ENCODE measurements at places on chromosomes 11 and 22.

DNA sequence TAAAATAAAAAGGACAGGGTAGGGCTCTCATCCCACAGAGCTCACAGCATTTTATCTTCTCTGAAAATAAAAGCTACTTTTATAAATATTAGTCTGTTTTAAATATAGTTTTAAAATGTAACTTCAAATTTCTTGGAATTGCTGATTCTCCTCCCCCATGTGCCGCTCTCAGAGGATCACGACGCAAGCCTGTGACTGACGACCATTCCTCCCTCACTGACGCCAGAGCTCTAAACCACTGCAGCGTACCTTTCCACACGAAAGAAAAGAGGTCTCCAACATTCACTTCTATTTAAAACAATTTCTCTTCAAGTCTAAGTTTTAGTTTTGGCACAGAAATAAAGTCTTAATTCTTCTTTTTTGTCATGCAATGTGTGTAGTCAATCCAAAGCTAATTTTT lies 9.3 kb downstream of the TOLLIP start:
- DNase-seq: no peak

DNA sequence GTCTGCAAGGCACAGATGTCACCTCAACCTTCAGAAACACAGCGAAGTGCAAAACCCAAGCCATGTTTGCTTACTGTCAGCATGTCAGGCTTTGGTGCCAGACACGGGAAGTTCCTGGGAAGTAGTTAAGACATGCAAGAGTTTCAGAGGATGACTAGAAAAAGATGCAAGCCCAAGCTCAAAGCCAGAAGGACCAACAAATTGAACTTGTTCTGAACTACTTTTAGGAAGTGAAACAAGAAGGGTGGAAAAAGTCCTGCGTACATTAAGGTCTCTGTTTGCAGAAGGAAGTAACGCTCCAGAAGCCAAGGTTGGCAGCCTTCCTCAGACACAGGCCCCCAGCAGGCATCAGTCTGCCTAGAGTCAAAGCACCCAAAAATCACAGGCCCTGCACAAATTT lies 2.6 kb downstream of the AP1B1 start:
- no peak for DNase-seq

GRCh38 chr22:48926136-48926535 lies 901.5 kb downstream of the BRD1 start:
- no peak for DNase-seq

- no peak for DNase-seq
These were observed 26.3 kb downstream of the APOL1 start for GRCh38 chr22:36279219-36279666.

DNA sequence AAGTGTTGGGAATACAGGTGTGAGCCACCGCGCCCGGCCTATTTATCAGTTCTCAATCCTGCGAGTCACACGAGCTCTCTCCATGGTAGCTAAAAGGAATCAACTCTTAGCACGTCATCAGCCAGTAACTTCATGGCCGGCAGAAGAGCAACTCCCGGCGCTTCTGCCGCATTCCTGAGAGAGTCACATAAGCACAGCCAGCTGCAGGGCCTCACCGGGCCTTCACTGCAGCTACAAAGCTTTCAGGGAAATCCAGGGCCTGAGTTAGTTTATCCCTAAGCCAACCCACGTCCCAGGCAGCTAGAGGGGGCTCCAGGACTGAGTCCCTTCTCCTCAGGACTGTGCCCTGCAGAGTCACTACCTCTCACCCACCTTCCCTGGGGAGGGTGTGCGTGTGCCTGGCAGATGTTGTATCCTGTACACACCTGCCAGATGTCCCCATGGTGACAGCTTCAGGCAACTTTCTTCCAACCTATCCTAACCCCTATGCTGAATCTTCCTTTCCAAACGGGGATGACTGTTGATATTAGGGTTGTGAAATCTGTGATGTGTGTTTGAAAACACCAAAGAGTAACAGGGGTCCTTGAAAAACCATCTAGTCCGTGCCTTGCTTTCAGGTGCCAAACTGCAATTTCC lies 45.9 kb upstream of the ARFGAP3 start:
- peak; percentile 46 for DNase-seq

- no peak for DNase-seq
These were observed 378.7 kb upstream of the ANO5 start for GRCh38 chr11:21814169-21814568.

DNA sequence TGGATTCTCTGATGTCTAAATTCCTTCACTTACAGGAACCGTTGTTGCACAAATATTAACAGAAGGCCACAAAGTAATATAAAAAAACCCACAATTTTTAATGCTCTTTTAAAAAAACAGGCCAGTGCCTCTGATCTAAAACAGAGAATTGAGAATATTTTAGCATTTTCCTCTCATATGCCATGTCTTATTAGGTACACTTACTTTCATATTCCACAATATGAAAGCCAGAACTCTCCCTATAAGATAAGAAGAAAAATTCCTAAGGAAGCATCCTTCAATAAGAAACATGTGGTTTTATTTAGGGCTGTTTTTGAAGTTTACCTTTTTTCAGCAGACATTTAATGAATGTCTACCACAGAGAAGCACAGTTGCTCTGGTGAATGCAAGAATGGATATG lies 214.5 kb downstream of the FAT3 start:
- no peak for DNase-seq

- DNase-seq: no peak
These were observed 150.2 kb downstream of the BRD1 start for GRCh38 chr22:49677495-49677889.

DNA sequence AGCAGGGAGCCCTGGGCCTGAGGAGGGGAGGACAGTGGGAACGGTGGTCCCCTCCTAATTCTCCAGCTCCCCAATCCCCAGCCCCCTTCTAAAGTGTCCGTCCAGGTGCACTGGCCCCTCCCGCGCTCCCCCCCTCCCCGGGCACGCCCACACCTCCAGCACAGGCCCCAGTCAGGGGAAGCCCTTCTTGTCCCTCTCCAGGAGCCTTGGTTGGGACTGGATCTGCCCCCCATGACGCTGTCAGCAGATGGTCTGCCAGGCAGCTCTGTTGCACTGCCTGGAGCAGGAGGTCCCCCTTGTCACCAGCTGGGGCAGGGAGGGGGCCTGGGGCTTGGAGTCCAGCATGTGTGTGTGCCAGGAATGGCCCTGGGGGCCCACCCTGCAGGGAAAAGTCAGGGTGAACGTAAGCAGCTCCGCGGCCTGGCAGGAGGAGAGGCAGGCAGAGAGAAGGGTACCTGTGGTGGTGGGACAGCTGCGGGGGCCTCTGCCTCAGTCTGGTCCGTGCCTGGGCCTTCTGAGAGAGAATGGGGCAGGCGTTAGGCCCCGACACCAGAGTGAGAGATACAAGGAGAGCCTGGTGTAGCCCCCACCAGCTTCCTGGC lies 1.6 kb downstream of the IRF7 start:
- no peak for DNase-seq

DNA sequence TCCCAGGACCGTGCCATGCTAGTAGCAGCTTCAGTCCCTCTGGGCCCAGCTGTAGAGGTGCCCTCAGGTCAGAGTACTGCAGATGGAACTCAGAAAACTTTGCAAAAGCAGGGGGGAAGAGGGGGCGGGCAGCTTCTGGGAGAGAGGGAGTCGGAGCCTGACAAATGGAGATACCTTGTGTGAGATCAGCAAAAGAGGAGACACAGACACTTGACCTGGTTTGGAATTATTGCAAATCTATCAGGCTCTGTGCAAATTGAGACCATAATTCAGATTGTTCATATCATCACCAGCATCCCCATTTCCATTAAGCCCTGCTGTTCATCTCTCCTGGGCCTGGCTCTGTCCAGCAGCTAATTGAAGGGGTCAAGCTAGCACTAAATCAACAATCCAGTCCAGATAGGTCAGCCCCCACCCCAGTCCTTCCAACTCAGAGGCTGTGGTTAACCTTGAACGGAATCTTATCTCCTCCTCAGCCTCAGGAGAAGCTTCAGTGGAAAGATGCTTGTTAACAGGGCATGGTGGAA lies 292.6 kb upstream of the PLET1 start:
- DNase-seq: no peak

DNA sequence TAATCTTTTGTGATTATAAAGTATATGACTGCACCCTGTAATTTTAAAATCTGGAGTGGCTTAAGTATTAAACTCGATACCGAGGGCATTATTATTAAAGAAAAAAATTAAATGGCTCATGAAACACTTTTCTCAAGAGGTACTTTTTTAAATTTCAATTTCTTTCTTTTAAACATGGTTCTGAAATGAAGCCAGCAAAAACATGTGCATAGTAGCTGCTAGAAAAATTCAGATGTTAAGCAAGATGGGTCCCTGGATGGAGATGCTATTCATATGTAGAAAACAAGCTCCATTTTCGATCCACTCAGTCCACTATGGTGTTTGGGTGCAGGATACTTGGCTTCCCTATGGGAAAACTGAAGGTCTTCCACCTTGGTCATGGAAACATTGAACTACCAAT lies 189.5 kb downstream of the PGR start:
- no peak for DNase-seq

DNA sequence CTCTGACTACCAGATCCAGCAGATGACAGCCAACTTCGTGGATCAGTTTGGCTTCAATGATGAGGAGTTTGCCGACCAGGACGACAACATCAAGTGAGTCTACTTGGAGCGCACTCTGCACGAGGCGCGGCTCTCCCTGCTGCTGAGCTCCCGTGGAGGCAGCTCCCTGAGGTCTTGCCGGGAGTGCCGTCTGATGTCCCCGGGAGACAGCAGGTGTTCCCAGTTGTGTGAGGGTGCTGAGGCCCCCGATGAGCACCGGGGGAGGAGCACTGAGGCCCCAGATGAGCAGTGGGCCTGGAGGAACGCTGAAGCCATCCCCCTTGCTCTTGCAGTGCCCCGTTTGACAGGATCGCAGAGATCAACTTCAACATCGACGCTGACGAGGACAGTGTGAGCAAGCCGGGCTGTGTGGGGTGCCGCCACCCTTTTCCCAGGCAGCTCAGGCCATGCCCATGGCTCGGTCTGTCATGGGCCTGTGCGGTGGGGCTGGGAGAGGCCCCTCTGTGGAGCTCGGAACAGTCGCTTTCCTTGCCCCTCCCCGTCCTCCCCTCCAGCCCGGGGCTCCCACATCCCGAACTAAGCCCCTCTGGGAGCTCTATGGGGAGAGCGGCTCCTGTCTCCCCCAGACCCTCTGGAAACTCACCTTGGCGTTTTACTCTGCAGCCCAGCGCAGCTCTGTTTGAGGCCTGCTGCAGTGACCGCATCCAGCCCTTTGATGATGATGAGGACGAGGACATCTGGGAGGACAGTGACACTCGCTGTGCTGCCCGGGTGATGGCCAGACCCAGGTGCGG lies 37.1 kb downstream of the SBF1 start:
- no peak for DNase-seq

GRCh38 chr11:116255321-116255953 lies 517.4 kb downstream of the BUD13 start:
- no peak for DNase-seq

DNA sequence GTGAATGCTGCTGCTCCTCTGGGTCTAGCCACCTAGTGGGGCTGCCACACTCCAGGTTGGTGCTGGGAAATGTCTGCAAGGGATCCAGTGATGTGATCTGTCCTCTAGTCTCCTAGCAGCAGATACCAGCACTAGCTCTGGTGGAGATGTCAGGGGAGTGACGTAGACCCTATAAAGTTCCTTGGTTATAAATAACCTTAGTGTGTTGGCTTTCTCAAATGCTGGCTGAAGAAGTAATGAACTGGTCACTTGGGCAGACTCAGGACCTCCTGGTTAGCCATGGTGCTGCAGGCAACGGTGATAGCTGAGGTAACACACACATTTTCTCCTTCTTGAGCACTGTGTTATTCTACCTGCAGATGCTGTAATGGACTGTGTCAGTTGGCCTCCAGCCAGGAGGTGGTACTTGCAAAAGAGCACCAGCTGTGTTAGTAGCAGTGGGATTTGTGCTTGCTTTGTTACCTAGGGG lies 35.5 kb downstream of the BBOX1 start:
- no peak for DNase-seq

- DNase-seq: no peak
These were observed 714 bp downstream of the SDF2L1 start for GRCh38 chr22:21642584-21643448.

DNA sequence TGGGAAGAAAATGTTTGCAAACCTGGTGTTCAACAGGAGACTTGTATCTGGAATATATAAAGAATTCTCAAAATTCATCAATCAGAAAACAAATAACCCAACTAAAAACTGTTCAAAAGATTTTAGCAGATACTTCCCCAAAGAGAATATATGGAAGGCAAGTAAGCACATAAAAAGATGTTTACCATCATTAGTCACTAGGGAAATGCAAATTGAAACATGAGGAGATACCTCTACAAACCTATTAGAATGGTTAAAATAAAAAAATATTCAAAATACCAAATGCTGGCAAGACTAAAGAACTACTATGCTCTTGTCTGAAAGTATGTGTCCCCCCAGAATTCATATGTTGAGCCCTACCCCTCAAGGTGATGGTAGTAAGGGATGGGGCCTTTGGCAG lies 8.6 kb downstream of the EXPH5 start:
- no peak for DNase-seq

- DNase-seq: no peak
These were observed 148.5 kb downstream of the GRIK4 start for GRCh38 chr11:120660024-120660565.

All from fibroblast of skin of left quadriceps (primary cell).